Activated CD8-positive, alpha-beta memory T cell treated with anti-CD3 and anti-CD28 coated beads, Interleukin-2, amount 10 ng/mL, durations not matched to agents 7 days and 5 days (primary cell): ENCODE measurements at places on chromosomes 13 and 19.

- H3K4me3 ChIP-seq: no peak overlapping the region
- DNase-seq: no peak
- H3K36me3 ChIP-seq: no peaks in the 10 kb centered on the region
- H3K4me1 ChIP-seq: peaks cover 12% of the 10 kb centered on the region
- no peak overlapping the region for H3K27ac ChIP-seq
These were observed 26.9 kb downstream of the POU2F2 start for GRCh38 chr19:42105368-42105767.

DNA sequence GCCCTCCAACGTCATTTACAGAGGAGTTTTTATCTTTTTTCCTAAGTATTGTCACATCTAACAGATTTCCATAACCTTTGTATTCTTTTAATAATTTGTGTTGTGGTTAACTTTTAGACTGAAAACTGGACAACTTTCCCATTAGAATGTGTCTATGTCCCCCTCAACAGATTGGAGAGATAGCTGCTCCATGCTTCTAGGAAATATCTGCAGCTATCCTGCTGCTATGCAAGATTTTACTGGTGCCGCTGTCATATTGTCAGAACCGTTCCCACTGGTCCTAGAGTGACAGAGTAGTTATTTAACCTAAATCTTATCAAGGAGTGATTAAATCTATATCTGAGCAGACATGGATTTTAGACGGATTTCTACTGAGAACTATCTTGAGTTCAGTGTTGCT is 130.0 kb downstream of the MAB21L1 start:
- H3K36me3 ChIP-seq: no peaks in the 10 kb centered on the region
- H3K27me3 ChIP-seq: no peaks in the 10 kb centered on the region
- no peak overlapping the region for H3K4me3 ChIP-seq
- DNase-seq: no peak
- H3K27ac ChIP-seq: no peak overlapping the region

DNA sequence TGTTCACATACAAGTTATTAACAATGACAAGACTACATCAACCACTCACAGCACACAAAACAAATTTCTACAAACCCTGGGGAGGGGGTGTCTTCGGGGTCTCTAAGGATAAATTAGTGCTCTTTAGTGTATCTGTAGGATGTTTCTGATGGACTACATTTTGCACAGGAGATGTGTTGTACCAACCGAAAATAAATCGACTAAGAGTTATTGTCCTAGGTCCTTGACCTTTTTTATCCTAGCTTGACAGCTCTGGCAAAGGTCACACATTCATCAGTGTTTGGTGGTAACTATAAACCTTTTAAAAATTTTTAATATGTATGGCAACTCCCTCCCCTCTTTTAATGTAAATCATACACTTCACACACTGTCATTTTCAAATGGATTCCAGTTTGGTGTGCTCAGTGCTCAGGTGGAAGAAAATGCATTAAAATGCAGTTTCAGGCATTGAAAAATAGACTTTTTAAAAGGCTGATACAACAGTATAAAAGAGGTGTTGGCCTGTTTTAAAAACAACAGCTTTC is 7.7 kb downstream of the ZIC5 start:
- no peak for DNase-seq
- no peak overlapping the region for H3K4me3 ChIP-seq
- peaks cover 9% of the 10 kb centered on the region for H3K4me1 ChIP-seq
- H3K36me3 ChIP-seq: peaks cover 6% of the 10 kb centered on the region
- peaks cover 78% of the 10 kb centered on the region for H3K27me3 ChIP-seq

GRCh38 chr19:897442-898039 is 4.3 kb downstream of the RNU6-9 start:
- H3K27ac ChIP-seq: no peak overlapping the region
- peaks cover 8% of the 10 kb centered on the region for H3K36me3 ChIP-seq
- DNase-seq: no peak
- H3K4me1 ChIP-seq: peaks cover 7% of the 10 kb centered on the region

GRCh38 chr13:109981000-109981399 is 194.6 kb upstream of the IRS2 start:
- H3K27me3 ChIP-seq: no peaks in the 10 kb centered on the region
- H3K27ac ChIP-seq: no peak overlapping the region
- H3K36me3 ChIP-seq: no peaks in the 10 kb centered on the region
- H3K4me3 ChIP-seq: no peak overlapping the region
- H3K4me1 ChIP-seq: no peaks in the 10 kb centered on the region

DNA sequence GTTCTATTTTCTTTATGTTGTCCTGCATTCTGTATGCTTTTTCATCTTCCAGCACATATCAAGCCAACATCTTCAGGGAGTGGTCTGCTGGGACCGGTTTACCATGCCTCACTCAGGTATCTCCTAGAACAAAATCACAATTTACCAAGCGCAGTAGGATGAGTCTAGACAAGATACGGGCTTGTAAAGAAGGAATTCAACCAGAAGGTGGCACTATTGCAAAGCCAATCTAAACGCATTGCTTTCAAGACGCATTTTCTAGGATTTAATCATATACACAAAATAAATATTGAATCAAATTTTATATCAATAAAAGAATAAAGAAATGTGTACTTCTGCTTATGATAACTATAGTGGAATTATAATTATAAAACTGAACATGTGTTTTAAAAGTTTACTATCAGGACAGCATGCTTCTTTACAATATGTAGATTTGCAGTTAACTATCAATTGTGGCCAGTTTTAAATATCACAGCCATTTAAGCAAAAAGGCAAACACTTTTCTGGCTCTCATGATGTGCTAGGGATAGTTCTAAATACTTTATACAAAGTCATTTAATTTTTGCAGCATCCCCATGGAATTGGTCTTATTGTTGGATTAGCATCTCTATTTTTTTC is 16.1 kb upstream of the TPP2 start:
- no peak overlapping the region for H3K4me3 ChIP-seq
- H3K27ac ChIP-seq: no peak overlapping the region
- H3K4me1 ChIP-seq: peaks cover 11% of the 10 kb centered on the region
- no peak for DNase-seq
- no peaks in the 10 kb centered on the region for H3K36me3 ChIP-seq

GRCh38 chr19:18848878-18849661 is 17.3 kb downstream of the UPF1 start:
- H3K36me3 ChIP-seq: peaks cover 35% of the 10 kb centered on the region
- peak overlapping the region; percentile 76 for H3K27ac ChIP-seq
- no peak for DNase-seq

DNA sequence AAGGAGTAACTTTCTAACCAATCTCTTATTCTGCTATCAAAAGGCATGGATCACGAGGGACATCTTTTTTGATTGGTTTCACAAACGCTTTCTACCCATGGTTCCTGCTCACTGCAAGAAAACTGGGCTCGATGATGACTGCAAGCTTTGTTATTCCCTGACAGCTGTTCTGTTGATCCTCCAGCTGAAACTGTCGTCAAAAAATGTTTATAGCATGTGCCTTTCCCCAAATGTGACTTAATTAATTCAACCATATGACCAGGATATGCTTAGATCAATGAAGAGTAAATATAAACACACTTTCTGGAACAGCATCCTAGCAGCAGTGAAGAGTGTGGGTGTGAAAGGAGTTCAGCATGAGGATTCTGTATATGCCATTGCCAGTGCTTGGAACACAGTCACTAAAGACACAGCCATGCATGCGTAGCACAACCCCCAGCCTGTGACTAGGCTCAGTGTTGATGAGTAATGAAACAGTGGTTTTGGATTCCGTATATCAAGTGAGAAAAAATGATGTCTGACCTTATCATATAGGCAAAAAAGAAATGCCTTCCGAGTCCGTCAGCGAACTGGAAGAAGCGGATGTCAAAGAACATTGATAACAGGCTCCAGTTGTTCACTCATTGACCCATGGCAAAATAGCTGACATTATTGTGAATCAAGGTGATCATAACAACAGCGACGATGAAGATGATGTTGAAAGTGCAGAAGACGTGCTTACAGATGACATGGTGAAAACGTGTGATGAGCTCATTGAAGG is 347.4 kb downstream of the FGF9 start:
- H3K4me1 ChIP-seq: peaks cover 12% of the 10 kb centered on the region
- H3K4me3 ChIP-seq: no peak overlapping the region
- no peaks in the 10 kb centered on the region for H3K27me3 ChIP-seq
- no peak overlapping the region for H3K27ac ChIP-seq
- H3K36me3 ChIP-seq: no peaks in the 10 kb centered on the region

- H3K27me3 ChIP-seq: peaks cover 69% of the 10 kb centered on the region
- H3K4me3 ChIP-seq: no peak overlapping the region
- no peak for DNase-seq
- no peak overlapping the region for H3K27ac ChIP-seq
- peaks cover 20% of the 10 kb centered on the region for H3K4me1 ChIP-seq
These were observed 3.8 kb upstream of the KCTD12 start for GRCh38 chr13:76890021-76890420.

GRCh38 chr19:17145546-17146497 is 69.3 kb upstream of the USE1 start:
- no peak for DNase-seq
- peaks cover 13% of the 10 kb centered on the region for H3K4me1 ChIP-seq
- H3K36me3 ChIP-seq: peaks cover 25% of the 10 kb centered on the region
- H3K27me3 ChIP-seq: no peaks in the 10 kb centered on the region
- H3K4me3 ChIP-seq: no peak overlapping the region
- H3K27ac ChIP-seq: no peak overlapping the region

- peaks cover under 1% of the 10 kb centered on the region for H3K27me3 ChIP-seq
- H3K27ac ChIP-seq: no peak overlapping the region
These were observed 136.8 kb downstream of the MIPEP start for GRCh38 chr13:23752111-23753001.

DNA sequence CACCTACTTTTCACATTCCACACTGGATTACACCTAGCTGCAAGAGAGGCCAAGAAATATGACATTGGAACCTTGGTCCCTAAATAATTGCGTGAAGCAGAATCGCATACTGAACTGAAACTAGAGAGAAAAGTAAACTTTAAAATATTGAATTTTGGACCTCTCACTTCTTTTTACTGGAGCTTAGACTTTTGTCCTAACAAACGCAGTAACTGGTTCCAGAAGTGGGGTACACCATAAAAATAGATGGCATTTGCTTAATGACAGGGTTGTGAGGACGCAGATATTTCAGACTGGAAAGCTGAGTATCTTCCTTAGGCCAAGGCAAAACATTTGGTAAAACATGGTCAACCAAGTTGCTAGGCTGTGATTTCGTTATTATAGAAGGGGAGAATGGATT is 19.2 kb upstream of the TPM4 start:
- H3K4me3 ChIP-seq: no peak overlapping the region
- peaks cover 17% of the 10 kb centered on the region for H3K36me3 ChIP-seq
- H3K4me1 ChIP-seq: peaks cover 12% of the 10 kb centered on the region
- DNase-seq: no peak
- no peak overlapping the region for H3K27ac ChIP-seq

- H3K36me3 ChIP-seq: no peaks in the 10 kb centered on the region
- H3K27me3 ChIP-seq: no peaks in the 10 kb centered on the region
- DNase-seq: no peak
- peaks cover 6% of the 10 kb centered on the region for H3K4me1 ChIP-seq
- no peak overlapping the region for H3K27ac ChIP-seq
- H3K4me3 ChIP-seq: no peak overlapping the region
These were observed 11.5 kb upstream of the SPART start for GRCh38 chr13:36357692-36358091.

GRCh38 chr19:55651236-55651635 is 3.2 kb downstream of the CCDC106 start:
- H3K27me3 ChIP-seq: no peaks in the 10 kb centered on the region
- no peak overlapping the region for H3K27ac ChIP-seq
- H3K4me1 ChIP-seq: peaks cover 20% of the 10 kb centered on the region

DNA sequence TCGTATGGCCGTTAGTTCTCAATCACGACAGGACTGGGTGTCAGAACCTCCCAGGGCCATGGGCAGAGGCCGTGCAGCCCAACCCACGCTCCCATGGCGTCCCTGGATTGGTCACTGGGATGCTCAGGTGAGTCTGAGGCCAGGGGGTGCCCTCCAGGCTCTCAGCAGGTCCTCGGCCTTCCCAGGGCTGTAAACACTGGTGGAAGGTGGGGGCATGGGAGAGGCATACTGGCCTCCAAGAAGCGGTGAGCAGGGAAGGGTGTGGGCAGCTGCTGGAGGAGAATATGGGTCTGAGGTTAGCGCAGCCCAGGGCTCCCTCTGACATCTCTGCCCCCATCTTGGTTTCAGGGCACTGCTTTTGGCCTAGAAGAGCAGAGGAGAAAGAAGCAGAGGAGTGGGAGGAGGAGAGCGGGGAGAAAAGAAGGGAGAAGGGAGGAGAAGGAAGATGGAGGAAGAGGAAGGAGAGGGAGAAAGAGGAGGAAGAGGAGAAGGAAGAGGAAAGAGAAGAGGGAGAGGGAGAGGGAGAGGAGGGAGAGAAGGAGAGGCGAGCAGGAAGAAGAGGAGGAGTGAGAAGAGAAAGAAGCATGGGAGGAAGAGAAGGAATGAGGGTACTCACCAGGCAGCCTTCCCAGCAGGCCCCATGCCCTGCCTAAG is 62.3 kb downstream of the CEBPG start:
- H3K27me3 ChIP-seq: peaks cover under 1% of the 10 kb centered on the region
- no peak overlapping the region for H3K27ac ChIP-seq
- no peak overlapping the region for H3K4me3 ChIP-seq

DNA sequence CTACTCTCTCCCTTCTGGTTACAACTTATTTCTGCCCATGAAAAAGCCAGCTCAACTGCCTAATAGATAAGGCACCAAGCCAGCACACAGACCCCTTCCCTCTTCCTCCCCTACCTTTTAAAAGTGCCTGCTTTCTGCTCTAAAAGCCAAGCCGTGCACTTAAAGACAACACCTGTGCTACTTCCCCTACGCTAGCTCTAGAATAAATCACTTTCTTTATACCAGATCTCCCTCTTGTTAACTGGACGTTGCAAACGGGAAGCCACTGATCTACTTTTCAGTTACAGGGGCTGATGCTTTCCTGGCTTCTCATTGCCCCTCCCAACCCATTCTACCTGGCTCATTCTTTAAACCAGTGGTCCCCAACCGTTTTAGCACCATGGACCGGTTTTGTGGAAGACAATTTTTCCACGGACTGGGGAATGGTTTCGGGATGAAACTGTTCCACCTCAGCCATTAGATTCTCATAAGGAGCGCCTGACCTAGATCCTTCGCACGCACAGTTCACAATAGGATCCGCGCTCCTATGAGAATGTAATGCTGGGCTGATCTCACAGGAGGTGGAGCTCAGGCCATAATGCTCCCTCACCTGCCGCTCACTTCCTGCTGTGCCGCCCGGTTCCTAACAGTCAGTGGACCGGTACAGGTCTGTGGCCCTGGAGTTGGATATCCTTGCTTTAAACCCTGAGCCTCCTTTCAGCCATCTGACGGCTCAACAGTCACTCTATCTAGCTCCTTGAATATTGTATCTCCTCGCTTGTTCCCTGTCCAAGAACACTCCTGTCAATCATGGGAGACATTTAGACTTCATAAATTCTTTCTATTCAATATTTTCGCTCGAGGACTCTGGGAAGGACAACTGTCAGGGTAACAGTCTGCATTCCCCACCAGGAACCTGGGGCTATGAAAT is 841 bp upstream of the ZNF223 start:
- H3K36me3 ChIP-seq: peaks cover 18% of the 10 kb centered on the region
- peak overlapping the region; percentile 58 for H3K4me3 ChIP-seq
- H3K4me1 ChIP-seq: peaks cover 13% of the 10 kb centered on the region
- H3K27me3 ChIP-seq: peaks cover 5% of the 10 kb centered on the region
- DNase-seq: no peak

GRCh38 chr13:40371531-40372125 is 294.8 kb downstream of the FOXO1 start:
- H3K36me3 ChIP-seq: peaks cover 8% of the 10 kb centered on the region
- no peak for DNase-seq
- peak overlapping the region; percentile 22 for H3K4me3 ChIP-seq
- peak overlapping the region; percentile 25 for H3K27ac ChIP-seq
